ENCODE measurements at places on chromosomes 4 and X.

DNA sequence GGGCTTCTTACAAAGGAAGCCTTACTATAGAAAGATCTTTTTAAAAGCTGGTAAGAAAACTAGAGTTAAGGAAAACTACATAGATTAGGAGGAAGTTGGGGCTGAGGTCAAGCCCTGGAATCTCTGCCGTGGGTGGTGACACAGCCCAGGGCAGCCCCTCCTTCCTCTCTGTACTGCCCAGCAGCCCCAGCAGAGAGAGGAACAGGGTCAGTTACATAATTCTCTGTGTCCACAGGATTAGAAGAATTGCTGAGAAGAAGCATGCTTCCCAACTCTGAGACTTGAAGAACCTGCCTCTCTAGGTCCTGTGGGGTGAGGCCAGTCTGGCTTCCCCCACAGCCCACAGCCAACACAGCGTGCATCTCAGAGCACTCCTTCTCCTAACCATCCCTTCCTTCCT lies 9.2 kb upstream of the ABLIM2 start:
- DNase-seq = no peak

- DNase-seq = no peak
Observed at GRCh38 chr4:107603430-107603829, 116.6 kb downstream of the PAPSS1 start.

DNA sequence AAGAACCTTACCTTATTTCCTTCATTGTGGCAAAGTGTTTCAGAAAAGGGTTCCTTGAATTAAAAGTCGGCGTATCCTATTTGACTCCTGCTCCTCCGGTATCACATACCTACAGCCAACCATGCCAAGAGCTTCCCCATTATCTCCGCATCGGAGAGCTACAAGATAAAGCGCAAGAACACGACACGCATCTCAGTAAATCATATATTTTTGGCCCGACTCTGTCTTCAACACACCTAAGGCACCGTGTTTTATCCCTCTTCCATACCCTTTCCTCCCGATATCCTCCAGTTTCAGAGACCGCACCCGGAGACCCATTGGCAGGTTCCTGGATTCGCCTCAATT lies 497 bp upstream of the THAP9 start:
- DNase-seq = peak; percentile 69

DNA sequence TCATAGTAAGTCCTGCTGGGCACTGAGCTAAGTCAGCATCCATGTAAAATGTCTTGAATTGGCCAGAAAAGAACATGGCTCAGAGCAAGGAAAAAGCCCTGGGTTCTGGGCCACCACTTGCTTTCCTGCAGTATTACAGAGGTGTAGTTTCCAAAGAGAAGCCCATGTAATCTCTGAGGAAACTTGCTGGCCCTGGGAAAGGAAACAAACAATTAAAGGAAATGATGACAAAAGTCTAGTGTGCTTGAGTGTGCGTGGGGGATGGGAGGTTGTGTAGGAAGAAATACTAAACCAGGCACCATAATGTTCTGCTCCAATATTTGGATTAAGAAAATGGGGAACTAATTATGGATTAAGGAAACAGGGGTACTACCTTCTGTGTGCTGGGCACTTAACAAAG lies 39.5 kb upstream of the SMIM10L2A start:
- DNase-seq = no peak

GRCh38 chr4:154569584-154569983 lies 6.8 kb downstream of the FGB start:
- DNase-seq = no peak

DNA sequence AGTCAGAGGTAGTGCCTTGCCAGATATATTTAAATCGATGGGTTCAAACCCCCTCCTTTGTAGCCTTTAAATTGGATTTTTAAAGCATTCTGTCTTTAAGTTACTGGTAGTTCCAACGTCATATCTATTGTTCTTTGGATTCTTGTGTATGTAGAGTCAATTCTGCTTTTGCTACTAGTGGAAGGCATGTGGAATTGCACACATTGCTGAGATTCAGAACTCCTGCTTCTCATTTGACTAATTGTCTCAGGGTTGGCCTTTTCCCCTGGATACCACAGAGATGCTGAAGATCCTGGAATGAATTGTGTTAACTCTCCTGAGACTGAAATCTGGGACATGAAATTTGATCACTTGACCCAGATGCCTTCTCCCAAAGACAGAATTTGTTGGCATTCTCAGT lies 328.3 kb upstream of the RPS6KA3 start:
- no peak for DNase-seq

DNA sequence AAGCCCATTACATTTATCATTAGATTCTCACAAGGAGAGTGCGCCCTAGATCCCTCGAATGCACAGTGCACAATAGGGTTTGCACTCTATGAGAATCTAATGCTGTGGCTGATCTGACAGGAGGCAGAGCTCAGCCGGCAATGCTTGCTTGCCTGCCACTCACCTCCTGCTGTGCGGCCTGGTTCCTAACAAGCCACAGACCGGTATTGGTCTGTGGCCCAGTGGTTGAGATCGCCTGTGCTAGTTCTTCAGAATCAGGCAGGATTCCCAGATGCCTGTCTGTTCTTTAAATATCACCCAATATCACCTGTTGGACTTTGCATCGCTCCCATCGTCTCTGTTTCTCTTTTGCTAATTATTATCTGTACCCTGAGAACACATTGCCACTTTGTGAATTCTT lies 14.0 kb downstream of the DSPP start:
- DNase-seq = no peak

DNA sequence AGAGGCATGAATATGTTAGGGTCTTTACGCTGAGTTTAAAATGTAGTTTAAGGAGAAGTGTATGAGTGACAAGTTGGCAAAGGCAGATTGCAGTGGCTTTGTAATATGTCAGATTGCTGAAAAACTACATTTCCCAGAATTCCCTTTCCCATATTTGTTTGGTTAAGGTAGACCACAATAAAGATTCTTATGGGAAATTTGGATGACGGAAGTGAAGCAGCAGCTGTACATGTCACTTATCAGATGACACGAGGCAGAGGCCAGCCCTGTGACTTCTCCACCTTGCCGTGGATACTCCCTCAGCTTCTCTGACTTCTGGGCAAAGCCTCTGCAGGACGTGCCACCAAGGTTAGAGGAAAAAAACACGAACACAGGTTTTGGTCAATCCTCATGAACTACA lies 229.7 kb upstream of the DKK2 start:
- no peak for DNase-seq

GRCh38 chr4:48343551-48343950 lies 2.2 kb downstream of the SLAIN2 start:
- DNase-seq = no peak

- DNase-seq = peak; percentile 16
Observed at GRCh38 chr4:40283968-40284367, 51.2 kb upstream of the CHRNA9 start.

DNA sequence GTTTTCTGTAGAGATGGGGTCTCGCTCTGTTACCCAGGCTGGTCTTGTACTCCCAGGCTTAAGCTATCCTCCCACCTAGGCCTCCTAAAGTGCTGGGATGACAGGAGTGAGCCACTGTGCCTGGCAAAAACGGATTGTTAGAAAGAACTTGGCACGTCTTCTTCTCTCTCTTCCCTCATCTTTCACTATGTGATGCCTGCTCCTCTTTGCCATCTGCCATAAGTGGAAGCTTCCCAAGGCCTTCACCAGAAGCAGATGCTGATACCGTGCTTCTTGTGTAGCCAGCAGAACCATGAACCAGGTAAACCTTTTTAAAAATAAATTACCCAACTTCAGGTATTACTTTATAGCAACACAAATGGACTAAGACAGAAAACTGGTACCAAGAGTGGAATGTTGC lies 36.9 kb upstream of the HUWE1 start:
- DNase-seq = no peak

GRCh38 chr4:76197971-76198410 lies 15.6 kb downstream of the SCARB2 start:
- peak; percentile 70 for DNase-seq

- peak; percentile 94 for DNase-seq
Observed at GRCh38 chrX:9530848-9531274, 66.0 kb downstream of the TBL1X start.

DNA sequence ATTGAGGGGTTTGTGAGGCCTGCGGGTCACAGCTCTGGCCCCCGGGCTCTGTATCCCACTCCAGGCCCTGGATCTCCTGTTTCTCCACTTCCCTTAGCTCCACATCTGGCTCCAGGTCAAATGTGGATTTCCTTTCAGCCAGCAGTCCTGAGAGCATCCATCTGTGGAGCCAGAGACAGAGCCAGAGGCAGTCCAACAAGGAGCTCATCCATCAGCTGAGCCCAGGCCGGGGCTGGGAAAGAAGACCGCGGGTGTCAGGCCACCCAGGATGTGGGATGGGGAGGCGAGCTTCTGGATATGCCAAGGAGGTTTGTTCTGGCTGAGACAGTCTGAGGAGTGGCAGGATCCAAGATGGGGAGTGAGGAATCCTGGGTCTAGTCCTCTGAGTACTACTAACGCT lies 91.7 kb downstream of the EFNB1 start:
- no peak for DNase-seq

GRCh38 chr4:173805884-173806283 lies 275.9 kb upstream of the HAND2 start:
- DNase-seq = no peak

- DNase-seq = peak; percentile 40
Observed at GRCh38 chrX:24396236-24396930, 35.9 kb downstream of the SUPT20HL1 start.

DNA sequence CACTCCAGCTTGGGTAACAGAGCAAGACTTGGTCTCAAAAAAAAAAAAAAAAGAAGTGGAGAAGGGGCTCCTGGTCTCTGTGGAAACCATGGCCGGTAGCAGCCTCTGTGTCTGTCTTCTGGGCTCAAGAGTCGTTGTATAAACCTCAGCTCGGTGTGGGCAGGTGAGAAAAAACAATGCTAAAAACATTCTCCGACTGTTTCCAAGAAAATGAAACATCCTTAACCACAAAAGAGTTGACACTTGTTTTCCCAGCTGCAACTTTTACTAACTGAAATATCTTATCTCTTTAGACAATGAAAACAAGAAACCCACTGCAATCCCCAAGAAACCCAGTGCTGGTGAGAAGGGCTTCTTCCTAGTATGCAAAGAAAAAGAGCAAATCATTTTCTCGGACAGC lies 26.2 kb downstream of the CD99 start:
- no peak for DNase-seq

- DNase-seq = no peak
Observed at GRCh38 chr4:151962138-151962823, 201.5 kb upstream of the GATB start.

DNA sequence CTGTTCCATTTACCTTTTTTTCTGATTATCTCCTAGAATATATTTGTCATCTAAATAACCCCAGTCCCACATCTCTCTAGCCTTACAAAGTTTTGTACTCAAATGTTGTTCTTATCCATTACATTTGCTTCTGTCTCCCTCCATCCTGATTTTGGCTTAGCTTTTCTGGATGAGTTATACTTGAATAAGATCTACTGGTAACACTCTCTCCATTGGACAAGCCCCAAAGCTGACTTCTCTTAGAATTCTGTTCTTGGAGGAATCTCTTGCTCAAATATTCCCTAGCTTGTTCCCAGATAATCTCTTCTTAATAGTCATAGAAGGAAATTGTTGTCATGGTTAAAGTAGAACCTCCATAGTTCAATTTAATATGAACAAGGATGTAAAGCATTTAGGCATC lies 115.5 kb upstream of the HS3ST1 start:
- DNase-seq = no peak

GRCh38 chr4:37540486-37540885 lies 145.7 kb downstream of the RELL1 start:
- no peak for DNase-seq

DNA sequence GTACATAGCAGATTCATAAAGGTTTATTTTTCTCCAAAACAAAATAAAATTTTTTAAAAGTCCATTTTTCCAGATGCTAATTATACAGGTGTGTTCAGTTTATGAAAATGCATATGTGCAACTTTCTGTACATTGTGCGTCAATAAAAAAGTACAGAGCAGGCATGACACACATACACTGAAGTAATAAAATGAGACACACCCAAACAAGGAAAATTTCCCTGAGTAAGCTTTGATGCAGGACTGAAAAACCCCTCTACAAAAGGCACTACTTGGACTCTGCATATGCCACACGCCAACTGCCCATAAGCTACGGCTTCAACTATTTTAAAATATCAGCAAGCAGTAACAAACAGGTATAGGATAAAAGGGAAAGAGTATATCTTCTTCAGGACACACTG lies 13.8 kb downstream of the ARAP2 start:
- DNase-seq = no peak

GRCh38 chr4:152476796-152477195 lies 59.1 kb downstream of the FBXW7 start:
- DNase-seq = no peak

- DNase-seq = no peak
Observed at GRCh38 chr4:139576219-139576618, 20.2 kb upstream of the SETD7 start.

DNA sequence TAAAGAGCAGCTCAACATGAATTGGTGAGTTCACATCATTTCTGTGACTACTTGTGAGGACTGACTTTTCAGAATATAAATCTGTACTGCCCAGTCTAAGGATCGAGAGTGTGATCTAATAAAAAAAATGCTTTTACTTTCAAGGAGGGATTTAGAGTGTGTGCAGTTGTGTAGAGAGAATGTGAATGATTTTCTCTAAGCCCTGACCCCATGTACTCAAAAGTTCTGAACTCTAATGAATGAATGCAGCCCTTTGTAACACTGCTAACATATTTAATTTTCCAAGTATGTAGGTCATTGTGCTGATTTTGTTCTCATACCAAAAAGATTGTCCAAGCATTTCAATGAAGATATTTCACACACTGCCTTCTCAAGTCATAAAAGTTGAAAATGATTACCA lies 92.5 kb upstream of the STOX2 start:
- DNase-seq = no peak

DNA sequence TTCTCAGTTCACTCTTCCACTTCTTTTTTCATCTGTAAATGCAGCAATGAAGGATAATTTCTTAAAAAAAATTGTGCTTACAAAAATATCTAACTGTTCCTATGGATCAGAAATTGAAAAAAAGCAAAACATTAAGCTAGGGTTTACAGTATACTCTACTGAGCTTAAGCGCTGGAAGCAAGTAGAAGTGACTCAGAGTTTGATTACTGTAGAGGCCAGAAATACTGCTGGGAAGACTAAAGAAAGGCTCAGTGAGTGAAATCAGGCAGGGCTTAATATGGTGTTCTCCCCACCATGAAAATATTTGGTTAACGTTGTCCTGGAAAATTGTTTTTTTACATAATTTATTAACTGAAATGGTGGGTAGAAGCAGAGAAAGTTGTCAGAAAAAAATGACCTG lies 1061.8 kb upstream of the GRIA3 start:
- DNase-seq = no peak

- peak; percentile 61 for DNase-seq
Observed at GRCh38 chr4:116531870-116532269, 553.5 kb downstream of the TRAM1L1 start.
